CD14-positive monocyte (primary cell): ENCODE measurements at places on chromosomes 1 and 21.

DNA sequence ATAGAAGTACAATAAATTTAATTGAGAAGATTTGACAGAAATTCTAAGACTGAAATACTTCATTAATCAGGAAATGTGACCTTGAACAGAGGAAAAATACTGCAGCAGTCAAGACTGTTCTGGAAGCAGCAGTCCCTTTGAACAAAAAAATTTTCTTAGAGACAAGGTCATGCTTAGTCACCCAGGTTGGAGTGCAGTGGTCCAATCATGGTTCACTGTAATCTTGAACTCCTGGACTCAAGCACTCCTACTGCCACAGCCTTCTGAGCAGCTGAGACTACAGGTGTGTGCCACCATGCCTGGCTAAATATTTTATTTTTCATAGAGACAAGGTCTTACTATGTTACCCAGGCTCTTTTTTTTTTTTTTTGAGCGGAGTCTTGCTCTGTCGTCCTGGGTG lies 1.9 kb upstream of the CCDC30 start:
- no peak for DNase-seq

DNA sequence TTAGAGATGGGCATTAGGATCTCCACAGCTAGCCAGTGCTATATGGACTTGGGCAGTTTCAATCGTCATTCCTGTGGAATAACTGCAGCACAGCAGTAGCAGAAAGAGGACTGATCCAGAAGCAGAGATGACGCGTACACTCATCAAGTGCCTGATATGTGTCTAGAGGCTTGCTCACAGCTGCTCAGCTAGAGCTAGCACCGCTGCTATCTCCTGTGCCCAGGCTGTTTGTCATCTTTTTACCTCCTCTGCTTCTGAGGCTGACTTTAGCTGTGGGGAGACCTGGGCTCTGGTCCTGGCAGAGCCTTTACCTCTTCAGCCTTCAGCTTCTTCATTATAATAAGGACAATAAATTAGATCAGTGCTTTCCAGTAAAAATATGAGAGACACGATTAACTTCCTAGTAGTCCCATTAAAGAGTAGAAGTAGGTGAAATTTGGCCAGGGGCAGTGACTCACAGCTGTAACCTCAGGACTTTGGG lies 5.3 kb downstream of the TENT5C start:
- DNase-seq: no peak

GRCh38 chr1:30310966-30311742 lies 412.2 kb downstream of the MATN1 start:
- DNase-seq: no peak

DNA sequence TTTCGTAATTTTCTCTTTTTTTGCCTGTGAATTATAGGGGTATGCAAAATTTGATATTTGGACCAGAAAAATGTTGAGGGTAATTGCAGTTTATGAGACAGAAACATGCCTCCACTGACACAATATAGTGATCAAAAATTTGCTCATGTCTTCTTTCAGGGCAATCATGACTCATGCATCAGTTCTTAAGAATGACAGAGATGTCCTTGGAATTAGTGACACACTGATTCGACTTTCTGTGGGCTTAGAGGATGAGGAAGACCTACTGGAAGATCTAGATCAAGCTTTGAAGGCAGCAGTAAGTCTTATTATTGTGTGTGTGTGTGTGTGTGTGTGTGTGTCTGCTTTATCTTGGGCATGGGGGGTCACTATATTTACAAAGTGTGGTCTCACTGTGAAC lies 27.5 kb downstream of the CTH start:
- DNase-seq: no peak

DNA sequence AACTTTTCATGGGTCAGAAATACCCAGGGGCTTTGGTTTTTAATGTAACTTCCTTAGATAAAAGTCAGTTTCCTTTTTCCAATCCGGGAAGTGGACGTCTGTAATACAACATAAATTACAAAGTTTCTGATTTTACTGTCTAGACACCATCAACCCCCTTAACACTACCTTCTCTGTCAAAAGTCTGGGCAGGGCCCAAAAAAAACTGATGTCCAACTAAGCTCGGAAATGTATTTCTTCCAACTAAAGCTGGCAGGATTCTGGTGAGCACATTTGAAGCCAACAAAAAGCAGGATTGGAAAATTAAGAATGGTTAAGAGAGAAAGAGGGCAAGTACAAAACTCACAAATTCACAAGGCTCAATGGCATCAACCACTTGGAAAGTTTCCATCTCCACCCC lies 24.3 kb downstream of the DDAH1 start:
- DNase-seq: no peak

GRCh38 chr1:65189576-65190115 lies 41.6 kb downstream of the AK4 start:
- no peak for DNase-seq

DNA sequence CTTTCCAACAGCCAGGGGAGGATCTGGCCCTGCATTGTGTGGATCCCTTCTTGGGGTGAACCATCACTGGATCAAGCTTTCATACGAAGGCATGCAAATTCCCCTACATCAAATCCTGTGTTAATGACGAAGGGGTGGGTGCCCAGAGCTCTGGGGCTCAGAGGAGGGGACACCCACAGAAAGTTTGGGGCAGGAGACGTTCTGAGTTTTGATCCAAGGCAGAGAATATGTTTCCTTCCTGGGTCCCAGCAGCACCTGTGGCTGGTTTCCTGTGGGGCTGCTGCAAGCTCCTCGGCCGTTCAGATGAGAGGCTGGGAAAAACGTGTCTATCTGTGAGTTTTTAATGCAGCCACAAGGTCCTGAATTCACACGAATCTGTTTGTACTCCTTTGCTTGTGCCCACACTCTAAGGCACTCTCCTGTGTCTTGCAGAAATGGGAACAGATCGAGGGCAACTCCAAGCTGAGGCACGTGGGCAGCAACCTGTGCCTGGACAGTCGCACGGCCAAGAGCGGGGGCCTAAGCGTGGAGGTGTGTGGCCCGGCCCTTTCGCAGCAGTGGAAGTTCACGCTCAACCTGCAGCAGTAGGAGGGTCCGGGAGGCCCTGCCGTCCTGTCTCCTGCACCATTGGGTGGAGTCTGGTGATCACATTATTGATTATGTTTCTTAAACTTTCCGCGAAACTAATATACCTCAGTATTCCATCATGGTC lies 147.1 kb downstream of the PGBD5 start:
- DNase-seq: no peak

GRCh38 chr1:28915031-28915895 lies 894 bp downstream of the EPB41 start:
- no peak for DNase-seq

GRCh38 chr21:33753886-33754285 lies 111.6 kb downstream of the ITSN1 start:
- no peak for DNase-seq

- no peak for DNase-seq
Measured at GRCh38 chr1:118244194-118244593, 59.2 kb upstream of the SPAG17 start.

DNA sequence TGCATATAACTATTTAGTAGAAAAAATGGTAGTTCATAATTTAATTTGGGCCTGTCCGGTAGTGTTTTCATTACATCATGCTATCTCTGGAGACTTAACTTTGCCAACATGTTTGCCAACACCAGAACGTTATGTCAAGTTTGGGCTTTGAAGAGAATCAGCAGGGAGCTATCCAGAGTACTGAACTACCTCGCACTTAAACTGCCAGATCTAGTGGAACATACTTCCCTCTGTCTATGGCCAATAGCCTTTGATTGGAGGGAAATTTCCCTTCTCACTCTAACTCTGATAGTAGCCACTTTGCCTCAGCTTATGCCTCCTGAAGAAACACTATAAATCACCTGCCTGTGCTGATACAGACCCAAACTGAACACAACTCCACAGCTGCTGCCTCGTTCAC lies 10.0 kb downstream of the LRRC53 start:
- DNase-seq: no peak

- no peak for DNase-seq
Measured at GRCh38 chr1:48803474-48803873, 26.8 kb upstream of the BEND5 start.

- DNase-seq: peak; percentile 81
Measured at GRCh38 chr1:12019858-12020509, 686 bp downstream of the MIIP start.

DNA sequence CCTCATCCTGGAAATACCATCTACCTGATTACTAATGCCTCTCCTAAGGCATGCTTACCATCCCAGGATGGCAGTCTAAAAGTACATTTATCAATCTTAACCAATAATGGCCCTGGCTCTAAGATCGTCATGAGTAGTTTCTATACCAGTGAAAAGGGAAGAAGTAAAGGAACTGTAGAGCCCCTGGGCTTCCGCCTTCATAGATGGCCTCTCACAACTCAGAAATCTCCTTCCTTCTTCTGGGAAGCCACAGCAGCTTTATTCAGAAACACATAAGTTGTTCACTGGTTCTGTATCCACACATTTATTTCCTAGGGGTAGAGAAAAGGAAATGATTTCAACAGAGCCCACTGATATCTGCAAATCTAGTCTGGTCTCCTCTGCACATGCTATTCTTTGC lies 41.0 kb upstream of the CD5L start:
- DNase-seq: peak; percentile 37

GRCh38 chr21:46156378-46156645 lies 933 bp upstream of the FTCD start:
- no peak for DNase-seq

- DNase-seq: no peak
Measured at GRCh38 chr1:29441916-29442668, 205.8 kb downstream of the PTPRU start.

GRCh38 chr1:227723474-227723873 lies 11.6 kb downstream of the JMJD4 start:
- DNase-seq: no peak

- no peak for DNase-seq
Measured at GRCh38 chr21:41699311-41699710, 67.5 kb downstream of the RIPK4 start.

- DNase-seq: no peak
Measured at GRCh38 chr21:42722808-42723473, 69.5 kb downstream of the PDE9A start.

DNA sequence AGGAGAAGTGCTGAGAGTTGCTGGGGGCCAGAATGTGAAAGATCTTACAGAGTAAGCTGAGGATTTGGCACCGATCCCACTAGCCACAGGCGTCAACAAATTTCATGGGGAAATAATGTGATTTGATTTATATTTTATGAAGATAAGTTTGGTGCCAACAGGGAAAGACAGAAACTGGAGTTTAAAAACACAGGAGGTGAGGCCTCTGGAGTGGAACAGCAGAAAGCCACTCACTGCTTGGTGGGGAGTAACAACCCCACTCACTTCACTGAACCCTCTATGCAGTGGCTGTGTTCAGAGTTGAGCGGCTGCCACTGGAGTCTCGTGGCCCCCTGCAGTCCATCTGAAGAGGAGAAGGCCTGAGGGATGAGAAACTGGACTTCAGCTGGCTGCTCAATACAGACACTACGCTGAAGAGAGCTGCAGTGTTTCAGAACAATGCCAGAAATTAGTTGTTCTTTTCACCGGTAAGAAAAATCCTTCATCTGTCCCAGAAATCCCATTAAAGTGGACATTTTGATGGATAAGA lies 48.0 kb upstream of the RXRG start:
- DNase-seq: no peak

DNA sequence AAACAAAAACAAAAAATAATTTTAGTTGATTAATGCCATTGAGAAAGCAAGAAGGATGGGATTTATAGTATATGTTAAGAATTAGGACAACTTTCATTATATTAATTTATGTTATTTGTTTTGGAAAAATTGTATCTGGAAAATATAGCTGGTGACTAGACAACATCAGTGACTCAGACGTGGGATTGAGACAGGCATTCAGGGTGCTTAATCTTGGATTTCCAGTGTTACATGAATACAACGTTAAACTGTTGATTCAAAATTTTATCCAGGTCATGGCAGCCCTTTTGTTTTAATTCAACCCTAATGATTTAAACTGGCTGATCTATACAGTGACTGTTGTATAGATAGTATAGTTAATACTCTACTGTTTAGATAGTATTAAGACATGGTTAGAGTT lies 827.1 kb upstream of the B3GALT2 start:
- DNase-seq: no peak

DNA sequence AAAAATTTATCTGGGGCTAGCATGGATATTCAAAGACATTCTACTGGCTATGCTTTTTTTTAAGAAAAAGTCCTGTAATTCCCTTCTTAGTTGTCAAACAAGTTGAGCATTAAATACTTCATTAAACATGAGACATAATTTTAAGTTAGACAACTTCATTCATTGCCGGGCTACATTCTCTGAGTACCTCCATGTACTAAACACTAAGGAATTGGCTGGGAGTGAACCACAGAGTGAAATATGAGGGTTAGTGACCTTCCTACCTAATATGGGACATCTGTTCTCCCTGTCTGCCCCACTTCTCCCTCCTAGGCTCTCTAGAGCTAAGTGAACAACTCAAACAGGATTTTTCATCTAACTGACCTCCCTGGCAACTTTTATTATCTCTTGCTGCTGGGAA lies 370.4 kb downstream of the VAV3 start:
- DNase-seq: no peak

GRCh38 chr1:158067662-158068061 lies 74.2 kb downstream of the KIRREL1 start:
- DNase-seq: no peak

- no peak for DNase-seq
Measured at GRCh38 chr1:93029317-93029716, 49.8 kb upstream of the MTF2 start.

GRCh38 chr1:4066860-4067599 lies 167.0 kb upstream of the C1orf174 start:
- DNase-seq: no peak

DNA sequence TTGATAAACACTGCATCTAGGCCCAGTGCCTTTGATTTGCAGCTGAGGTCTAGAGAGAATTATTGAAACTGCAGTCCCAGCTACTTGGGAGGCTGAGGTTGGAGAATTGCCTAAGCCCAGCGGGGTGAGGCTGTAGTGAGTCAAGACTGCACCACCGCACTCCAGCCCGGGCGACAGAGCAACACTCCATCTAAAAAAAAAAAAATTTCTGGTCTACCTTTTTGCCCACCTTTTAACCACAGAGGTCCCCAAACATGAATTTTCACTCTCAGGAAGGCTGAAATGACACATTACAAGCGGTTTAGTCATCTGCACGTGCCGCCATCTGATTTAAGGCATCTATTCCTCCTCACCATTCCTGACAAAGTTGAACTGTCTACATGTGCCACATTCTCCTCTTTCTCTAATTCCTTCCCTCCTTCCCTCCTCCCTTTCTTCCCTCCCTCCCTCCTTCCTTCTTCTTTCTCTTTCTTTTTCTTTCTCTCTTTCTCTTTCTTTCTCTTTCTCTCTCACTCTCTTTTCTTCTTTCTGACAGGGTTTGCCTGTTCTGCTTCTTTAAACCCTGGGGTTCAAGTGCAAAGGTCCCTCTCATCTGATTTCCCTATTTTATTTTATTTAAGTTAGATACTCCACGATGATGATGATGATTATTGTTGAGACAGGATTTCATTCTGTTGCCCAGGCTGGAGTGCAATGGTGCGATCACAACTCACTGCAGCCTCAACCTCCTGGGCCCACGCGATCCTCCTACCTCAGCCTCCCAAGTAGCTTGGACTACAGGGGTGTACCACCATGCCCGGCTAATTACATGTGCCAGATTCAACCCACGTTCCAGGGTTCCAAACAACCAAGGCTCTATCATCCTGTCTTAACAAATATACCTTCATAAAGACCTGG lies 3.0 kb upstream of the SOD1 start:
- DNase-seq: no peak

GRCh38 chr1:31658721-31659120 lies 14.0 kb upstream of the PEF1 start:
- DNase-seq: no peak
